Suppressor macrophage treated with lipopolysaccharide for 1 hour (primary cell): ENCODE measurements at places on chromosomes 4 and X.
A peak's percentile ranks its signal among the peaks of the same experiment; 100 is the strongest.

DNA sequence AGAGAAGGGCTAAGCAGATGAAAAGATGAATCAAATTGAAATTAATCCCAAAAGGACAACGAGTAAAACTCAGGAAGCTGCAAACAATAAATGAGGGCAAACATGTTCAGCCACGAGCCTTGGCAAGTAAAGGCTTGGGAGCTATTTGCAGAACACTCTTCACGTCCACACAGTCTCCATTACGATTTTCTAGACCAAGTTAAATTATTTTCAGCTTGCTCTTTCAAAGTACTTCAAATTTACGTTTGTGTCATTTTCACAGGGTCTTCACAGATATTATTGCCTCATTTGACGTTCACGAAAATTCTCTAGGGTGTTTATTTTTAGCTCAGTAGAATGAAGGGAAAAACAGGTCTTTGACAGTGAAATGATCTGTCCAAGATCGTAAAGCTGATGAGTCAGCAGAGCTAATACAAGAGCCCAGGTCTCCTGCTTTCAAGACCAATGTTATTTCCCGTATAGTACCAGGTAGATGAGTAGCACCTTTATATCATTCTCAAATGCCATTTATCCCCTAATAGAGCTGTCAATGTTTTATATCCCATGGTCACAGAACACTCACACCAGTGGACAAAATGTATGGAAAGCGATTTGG, 20.9 kb downstream of the KLB start:
- no peak for DNase-seq

DNA sequence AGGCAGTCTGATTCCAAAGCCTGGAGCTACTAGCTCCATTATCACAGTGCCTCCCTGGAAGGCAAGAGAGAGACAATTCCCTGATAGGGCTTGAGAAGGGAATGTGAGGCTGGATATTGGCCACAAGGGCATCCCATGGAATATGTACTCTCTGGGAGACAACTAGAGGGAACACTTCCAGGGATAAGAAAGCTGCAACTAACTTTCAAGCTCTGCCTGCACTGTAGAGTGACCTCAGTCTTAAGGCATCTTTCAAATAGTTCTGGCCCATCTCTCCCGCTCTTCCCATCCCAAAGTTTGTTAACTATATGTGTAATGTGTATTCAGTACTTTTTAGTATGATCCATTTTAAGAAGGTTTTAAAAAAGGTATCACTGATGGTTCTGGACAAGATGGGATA, 13.1 kb upstream of the RNF212 start:
- DNase-seq: no peak

GRCh38 chr4:13478131-13478530, 6.0 kb downstream of the RAB28 start:
- DNase-seq: no peak

DNA sequence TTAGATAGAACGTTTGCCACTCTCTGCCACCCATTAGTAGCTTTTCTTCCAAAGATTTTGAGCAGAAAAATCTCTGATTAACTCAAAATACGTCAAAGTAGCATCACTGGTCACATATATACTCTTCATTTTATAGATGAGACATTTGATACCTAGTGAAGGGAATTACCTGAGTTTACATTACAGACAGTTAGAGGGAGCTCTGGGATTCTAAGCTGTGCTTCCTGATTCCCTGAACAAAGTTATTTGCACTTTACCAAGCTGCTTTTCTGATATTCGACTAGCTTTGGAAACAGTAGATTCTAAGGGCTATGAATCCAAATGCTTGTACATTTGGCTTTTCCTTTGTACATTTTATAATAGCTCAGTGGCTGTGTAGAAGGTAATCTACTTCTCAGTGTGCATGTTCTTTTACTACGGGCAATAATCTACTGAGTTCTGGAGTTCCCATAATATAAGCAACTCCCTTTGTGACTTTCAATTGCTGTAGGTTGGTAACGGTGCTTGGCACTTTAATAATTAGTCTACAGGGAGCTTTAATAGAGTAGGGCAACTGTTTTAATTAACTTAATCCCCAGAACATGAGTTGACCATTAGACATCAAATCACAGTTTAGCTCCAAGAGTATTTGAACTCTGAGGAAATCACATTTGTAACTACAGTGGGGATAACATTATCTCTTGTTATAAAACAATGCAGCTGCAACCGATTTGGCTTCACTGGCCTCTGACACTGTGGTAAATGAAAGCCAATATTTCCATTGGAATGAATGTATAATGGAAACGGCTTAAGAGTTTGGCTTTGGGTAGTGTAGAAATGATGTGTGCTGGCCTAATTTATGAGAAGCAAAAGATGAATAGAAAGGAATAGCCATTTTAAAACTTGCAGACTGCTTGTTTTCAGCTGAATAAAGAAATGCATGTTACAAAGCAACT, 1602.4 kb downstream of the STIM2 start:
- DNase-seq: no peak

- DNase-seq: no peak
These were observed 183.9 kb downstream of the CPEB2 start for GRCh38 chr4:15186149-15186548.

GRCh38 chrX:119981286-119982070, 37.9 kb upstream of the NKAP start:
- peak; percentile 55 for DNase-seq
